ENCODE measurements at places on chromosomes 1 and 21.

DNA sequence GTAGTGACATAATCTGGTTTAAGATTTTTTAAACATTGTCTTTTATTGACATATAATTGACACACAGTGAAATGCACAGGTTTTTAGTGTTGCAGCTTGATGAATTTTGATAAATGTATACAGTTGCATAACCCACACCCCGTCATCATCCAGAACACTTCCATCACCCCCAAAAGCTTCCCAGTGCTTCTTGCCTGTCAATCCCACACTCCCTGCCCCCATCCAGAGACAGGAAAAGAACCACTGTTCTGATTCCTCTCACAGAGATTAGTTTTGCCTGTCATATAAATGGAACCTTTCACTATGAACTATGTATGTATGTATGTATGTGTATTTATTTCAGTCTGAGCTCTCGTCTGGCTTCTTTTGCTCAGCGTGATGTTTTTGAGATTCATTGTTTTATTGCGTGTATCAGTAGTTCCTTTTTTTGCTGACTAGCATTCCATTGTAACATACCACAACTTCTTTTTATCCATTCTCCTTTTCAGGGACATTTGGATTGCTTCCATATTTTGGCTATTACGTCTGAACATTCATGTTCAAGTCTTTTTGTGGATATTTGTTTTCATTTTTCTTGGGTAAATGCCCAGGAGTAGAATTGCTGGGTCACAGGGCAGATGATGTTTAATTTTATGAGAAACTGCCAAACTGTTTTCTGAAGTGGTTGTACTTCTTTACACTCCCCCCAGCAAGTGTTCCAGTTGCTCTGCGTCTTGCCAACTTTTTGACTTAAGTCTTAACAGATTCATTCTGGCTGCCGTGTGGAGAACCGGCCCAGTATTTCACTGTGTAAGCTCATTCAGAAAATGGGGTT is 8.7 kb downstream of the UBIAD1 start:
- no peak for DNase-seq

DNA sequence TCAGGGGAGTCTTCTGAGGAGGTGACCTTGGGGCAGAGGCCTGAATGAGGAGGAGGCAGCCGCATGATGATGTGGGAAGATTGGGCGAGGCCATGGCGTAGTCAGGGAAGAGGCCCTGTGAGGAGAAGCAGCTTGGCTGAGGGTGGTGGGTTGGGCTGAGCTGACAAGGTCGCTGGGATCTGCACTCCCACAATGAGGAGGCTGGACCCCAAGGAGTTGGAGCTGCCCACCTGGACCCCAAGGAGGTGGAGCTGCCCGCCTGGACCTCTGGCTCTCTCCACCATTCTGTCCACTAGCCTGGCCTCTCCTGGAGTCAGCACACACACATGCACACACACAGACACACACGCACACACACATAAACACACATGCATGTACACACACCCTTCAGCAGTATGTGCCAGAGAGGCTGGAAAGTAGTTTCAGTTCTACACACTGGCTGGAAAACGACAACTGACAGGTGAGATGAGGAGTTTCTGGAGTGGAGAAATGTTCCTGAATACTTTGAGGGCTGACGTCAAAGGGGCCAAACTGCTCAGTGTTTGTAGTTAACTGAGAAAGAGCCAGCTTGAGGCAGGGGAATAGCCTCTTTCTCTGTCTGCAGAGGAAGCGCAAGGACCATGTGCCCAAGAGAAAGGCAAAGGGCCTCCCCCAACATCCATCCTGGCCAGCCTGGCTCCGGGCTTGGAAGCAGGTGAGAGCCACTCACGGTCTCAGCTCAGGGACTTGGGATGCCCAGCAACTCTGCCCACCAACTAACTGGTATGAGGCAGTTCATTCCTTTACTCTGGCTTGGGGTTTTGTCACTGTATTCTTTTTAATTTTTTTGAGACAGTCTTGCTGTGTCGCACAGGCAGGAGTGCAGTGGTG is 7.1 kb downstream of the SMPDL3B start:
- DNase-seq: no peak

DNA sequence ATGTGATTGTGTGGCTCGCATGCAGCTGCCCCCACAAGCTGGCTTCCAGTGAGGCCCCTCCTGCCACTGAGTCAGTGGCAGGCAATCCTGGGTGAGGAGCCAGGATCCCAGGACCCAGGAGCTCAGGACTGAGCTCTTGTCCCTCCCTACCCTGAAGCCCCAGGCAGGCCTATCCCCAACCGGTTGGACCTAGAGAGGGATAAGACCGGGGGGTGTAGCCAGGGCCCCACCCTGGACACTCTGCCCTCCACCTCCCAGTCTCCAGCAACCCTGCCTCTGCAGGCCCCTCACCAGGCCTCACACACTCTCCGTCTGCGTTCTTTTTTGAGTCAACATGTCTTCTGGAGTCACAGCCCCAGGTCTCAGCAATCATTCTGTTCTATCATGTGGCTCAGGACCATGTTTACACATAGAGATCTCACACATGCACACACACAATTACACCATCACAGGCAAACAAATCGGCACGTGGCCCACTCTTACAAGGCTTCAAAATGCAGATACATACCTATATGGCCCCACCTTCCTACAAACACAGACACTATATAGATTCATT is 2.6 kb downstream of the VSIG8 start:
- no peak for DNase-seq

GRCh38 chr1:6473974-6474814 is 8.2 kb upstream of the TNFRSF25 start:
- DNase-seq: no peak

DNA sequence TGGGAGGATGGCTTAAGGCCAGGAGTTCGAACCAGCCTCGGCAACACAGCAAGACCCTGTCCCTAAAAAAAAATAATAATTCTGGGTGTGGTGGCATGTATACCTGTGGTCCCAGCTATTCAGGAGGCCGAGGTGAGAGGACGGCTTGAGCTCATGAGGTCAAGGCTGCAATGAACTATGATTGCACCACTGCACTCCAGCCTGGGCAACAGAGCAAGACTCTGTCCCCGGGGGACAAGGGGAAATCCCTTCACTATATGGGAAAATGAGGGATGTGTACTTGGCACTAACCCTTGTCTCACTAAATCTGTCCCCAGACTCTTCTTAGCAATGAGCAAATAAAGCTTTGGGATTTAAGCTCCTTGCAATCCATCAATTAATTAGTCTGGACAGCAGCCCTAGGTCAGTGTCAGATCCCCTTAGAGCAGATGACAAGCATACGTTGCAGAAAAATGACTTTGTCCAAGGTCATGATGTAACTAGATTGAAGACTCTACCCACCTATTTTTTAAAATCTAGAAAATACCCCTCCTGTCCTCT is 9.4 kb downstream of the KDM5B start:
- DNase-seq: no peak

DNA sequence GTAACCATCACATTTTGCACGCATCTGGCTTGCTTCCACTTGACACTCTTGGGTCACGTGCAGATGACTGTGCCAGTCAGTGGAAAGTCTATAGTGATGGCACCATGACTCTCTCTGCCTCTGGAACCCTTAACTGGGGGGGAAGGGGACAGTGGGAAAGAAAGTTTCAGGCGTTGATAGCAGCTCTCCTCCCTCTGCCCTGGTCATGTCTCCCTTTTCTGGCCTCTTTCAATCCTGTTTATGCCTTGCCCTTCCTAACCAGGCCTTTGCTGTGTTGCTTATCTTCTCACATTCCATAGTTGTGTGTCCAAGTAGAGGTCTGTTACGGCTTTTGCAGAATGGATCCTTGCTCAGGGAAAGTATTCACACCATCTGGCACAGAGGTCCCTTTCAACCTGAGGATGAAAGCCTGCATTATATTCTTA is 93.5 kb downstream of the NRDC start:
- no peak for DNase-seq

GRCh38 chr1:154440036-154440804 is 35.1 kb downstream of the IL6R start:
- no peak for DNase-seq

GRCh38 chr1:54253480-54253879 is 53.5 kb downstream of the MRPL37 start:
- no peak for DNase-seq

DNA sequence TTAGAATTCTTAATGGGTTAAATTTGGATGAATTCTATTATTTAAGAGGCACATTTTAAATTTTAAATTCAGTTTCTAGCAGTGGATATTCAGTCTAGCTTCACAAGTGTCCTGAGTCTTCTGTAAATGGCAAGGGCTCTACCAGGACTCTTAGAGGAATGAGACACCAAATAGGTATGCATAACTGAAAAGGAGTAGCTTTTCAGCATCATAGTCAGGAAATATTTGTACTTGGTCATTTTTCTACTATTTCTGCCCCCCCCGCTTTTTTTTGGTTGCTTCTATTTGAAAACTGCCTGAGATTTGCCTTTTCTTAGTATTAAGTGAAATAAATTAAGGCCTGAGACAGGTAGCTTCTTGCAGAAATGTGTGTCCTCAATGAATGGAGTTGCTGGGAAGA is 80.2 kb downstream of the MAST2 start:
- no peak for DNase-seq

- DNase-seq: no peak
Measured at GRCh38 chr1:63480057-63480456, 43.0 kb downstream of the ITGB3BP start.

DNA sequence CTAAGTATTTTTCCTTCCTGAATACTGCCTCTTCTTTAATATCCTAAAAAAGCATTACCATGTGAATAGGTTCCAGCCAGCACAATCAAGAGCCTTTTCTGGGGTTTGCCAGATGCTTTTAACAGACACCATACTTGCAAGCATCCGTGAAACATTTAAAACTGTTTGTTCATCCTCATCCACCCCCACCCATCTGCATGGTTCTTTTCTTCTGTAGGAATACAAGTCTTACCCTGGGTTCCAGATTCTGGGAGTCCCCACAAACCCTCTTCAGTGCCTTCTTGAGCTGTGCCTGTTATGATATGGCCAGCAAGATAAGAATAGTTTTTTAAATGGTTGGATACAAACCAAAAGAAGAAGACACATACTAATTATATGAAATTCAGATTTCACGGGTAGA is 354.9 kb upstream of the PLXNA2 start:
- no peak for DNase-seq

DNA sequence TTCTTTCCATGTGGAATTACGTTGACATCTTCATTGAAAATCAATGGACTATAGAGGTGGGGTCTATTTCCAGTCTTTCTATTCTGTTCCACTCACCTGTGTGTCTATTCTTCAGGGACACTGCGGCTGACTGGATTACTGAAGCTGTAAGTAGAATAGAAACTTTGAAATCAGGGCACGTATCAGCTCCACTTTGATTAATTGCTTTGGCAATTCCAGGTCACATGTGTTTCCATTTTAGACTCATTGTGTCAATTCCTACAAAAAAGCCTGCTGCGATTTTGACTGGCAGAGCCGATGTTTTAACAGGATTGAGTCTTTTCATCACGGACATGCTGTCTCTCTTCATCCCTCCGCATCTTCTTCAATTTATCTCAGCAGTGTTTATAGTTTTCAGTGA is 20.9 kb upstream of the RNF223 start:
- no peak for DNase-seq

GRCh38 chr1:14915356-14916054 is 238.0 kb upstream of the TMEM51 start:
- DNase-seq: peak; percentile 3
